MCF 10A (cell line): ENCODE measurements at places on chromosomes 13 and 19.

DNA sequence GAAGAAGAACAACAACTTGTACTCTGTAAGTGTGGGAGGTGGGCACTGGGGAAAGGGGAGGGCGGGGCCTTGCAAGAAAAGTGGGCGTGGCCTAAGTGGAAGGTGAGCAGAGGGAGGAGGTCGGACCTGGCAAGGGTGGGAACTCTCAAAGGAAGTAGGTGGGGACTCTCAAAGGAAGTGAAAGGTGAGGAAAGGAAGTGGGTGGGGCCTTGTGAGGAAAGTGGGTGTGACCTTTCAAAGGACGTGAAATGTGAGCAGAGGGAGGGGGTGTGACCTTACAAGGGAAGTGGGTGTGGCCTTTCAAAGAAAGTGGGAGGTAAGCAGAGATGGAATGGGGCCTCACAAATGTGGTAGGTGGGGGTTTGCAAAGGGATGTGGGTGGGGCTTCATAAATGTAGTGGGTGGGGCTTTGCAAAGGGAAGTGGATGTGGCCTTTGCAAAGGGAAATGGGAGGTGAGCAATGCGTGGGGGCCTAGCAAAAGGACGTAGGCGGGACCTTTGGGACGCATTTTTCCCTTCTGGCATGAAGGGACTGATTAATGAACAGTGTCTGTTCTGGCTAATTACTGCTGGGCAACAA, 25.9 kb downstream of the ACSBG2 start:
- peak; percentile 92 for DNase-seq

- peak; percentile 42 for DNase-seq
These were observed 4.5 kb upstream of the RAB3A start for GRCh38 chr19:18208098-18208951.

- DNase-seq: no peak
These were observed 664.9 kb downstream of the PCDH9 start for GRCh38 chr13:66565279-66565678.

GRCh38 chr19:31119951-31120690, 229.1 kb downstream of the TSHZ3 start:
- no peak for DNase-seq

- no peak for DNase-seq
These were observed 1.0 kb downstream of the SPPL2B start for GRCh38 chr19:2329501-2329916.

DNA sequence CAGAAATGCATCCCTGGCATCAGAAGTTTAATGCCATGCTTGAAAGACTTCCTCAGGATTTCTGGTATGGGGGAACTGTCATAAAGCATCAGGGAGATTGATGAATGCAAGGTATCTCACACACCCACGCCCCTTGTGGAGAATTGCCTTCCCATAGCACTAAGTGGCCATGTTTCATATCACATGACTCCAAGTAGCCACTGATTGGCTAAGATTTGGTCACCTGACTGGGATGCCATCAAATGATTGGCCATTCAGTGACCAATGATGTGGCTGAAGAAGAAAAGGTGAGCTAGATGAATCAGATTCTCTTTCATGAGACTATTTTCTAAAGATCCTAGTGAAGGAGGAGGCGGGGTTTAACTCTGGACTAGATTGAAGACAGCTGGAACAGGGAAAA, 7.3 kb downstream of the KLK8 start:
- DNase-seq: no peak

- no peak for DNase-seq
These were observed 2.2 kb downstream of the JOSD2 start for GRCh38 chr19:50508843-50509190.

DNA sequence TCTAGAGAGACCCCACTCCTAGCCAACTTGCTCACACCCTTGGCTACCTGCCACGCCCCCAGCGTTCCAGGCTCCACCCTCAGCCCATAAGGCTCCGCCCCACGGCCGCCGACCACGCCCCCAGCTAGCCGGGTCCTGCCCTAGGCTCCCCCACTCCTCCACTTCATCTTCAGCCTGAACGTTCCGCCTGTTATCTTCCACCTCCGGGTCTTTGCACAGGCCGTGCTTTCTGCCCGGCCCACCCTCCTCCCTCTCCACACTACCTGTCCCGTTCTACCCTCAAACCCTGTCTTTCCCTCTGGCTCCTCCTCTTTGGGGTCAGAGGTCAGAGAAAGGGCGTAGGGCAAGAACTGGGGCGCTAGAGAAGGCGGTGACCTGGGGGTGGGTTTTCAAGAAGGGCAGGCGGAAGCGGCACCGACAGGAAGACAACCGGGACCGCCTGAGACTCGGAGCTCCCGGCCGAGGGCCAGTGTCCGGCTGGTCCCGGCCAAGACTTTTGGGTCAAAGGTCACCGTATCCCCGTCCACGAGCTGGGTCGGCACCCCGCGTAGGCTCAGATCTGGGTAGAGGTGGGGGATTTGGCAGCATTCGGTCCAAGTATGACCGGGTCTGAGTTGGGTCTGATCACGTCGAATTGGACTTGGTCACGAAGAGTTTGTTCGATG, 2.2 kb downstream of the PDE4C start:
- DNase-seq: peak; percentile 32

DNA sequence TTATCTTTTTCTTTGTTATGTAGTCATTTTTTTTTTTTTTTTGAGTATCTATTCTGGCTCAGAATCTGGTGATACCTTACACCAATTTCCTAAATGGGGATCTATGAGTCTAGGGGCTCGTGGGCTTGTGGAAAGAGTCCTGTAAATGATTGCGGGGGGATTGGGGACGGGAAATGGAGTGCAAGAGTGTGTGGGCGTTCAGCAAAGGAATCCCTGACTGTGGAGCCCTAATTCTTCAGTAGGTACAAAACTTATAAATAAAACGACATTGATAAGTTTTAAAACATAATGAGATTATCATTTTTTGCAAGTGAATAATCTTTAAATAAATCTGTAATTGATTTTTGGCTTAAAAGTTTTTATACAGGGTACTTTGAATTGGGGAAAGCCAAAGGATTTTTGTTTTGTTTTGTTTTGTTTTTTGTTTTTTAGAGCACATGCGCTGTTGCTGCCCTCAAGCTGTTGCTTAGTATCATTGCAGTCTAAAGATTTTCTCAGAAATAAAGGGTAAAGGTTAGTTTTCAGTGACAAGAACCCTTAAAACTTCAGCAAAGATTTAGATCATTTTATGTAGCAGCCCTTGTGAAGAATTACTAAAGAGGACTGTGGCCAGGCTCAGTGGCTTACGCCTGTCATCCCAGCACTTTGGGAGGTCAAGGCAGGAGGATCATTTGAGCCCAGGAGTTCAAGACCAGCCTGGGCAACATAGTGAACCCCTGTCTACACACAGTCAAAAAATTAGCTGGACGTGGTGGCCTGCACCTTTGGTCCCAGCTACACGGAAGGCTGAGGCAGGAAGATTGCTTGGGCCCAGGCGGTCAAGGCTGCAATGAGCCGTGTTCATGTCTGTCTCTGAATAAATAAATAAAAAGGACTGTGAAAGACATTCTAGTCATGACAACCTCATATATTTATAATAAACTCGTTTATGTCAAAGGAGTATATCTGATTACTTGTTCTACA, 1.7 kb downstream of the ERCC5 start:
- DNase-seq: peak; percentile 51

DNA sequence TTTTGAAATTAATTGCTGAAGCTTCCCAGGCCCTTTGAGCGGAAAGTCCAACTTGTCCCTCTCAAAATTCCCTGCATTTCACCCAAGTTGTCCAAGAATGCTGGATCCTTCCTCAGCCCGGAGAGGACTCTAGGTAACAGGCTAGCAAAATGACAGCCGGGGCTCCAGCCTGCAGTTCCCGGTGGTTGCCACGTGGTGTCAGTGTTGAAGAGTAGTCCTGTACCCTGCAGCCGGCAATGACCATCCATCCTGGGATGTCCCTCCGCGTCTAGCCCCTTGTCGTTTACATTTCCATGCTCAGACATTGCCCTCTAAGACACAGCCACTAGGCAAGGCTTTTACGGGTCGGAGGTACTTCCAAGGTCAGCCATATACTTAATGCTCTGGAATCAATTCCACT, 31.4 kb upstream of the MTIF3 start:
- DNase-seq: peak; percentile 46

GRCh38 chr19:3831601-3832000, 37.2 kb downstream of the ZFR2 start:
- DNase-seq: no peak

- DNase-seq: peak; percentile 61
These were observed 18.8 kb upstream of the EDDM13 start for GRCh38 chr19:56253737-56254136.

DNA sequence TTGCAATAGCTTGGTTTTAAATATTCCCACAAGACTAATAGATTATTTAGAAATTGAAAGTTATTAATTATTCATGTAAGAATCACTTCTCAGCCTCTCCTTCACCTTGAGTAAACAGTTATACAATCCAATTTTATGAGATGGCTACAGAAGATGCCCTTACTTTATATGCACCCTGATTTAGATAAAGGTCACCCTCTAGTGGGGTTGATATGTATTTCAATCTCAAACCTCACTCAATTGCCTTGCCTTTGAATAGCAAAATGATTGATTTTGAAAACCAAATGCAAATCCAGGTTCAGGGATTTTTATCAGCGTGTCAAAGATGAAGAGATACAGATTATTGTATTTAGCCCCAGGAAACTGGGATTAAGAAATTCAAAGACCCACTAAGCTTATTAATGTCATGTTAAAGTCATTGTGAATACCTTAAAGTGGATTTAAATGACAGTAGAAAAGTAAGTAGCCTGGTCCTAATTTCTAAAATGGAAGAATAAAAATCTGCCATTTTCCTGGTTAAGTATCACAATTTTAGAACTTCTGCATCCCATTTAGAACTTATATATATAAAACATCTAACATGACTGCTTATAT, 305.1 kb downstream of the ITGBL1 start:
- peak; percentile 56 for DNase-seq

DNA sequence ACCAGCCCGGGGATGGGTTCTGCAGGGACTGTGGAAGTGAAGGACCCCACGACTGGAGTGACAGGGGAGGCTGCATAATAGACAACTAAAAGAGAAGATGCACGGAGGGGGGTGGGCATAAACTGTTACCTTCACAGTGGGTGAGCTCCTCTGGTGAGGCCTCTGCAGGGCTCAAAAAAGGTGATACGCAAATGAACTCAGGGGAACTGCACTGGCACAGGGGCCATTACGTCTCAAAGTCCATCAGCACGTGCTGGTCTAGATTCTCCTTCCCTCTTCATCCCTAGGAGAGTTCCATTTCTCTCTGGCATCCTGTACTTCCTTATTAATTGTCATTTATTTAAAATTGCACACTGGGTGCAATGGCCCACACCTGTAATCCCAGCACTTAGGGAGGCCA, 8.1 kb upstream of the FFAR2 start:
- no peak for DNase-seq

- no peak for DNase-seq
These were observed 2165.2 kb downstream of the PCDH9 start for GRCh38 chr13:65064967-65065366.

GRCh38 chr13:18944501-18945068, 237.0 kb downstream of the TUBA3C start:
- no peak for DNase-seq

- no peak for DNase-seq
These were observed 583.9 kb upstream of the MIR17HG start for GRCh38 chr13:90763476-90764150.

DNA sequence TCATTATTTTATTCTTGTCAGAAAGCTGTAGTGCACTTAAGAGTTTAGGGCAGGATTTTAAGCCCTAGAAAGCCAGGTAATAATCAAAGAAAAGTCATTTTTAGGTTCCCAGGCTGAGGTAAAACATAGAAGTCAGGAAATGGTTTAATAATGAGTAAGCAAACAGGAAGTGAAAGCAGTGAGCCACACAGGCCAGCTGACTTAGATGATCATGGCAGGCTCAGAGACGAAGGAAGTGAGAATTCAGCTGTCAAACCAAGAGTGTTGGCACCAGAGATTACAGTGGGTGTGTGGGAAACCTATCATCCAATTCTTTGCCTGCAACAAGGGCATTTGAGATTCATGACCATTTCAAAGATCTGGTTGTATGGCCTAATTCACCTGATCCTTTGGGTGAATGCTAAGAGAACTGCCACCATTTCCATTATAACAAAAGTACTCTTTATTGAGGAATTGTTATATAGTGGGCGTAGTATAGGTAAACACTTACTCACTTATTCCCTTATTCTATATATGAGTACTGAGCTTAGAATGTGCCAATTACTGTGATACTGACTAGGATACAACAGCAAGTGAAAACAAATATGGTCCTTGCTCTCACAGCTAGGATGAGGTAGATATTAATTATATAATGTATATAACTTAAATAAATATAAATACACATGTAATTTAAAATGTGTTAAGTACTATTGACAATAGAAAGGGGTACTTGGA, 103.7 kb upstream of the EDNRB start:
- DNase-seq: peak; percentile 41

- no peak for DNase-seq
These were observed 229.8 kb downstream of the KLF5 start for GRCh38 chr13:73288596-73288995.

GRCh38 chr13:64930636-64931035, 2299.5 kb downstream of the PCDH9 start:
- no peak for DNase-seq

DNA sequence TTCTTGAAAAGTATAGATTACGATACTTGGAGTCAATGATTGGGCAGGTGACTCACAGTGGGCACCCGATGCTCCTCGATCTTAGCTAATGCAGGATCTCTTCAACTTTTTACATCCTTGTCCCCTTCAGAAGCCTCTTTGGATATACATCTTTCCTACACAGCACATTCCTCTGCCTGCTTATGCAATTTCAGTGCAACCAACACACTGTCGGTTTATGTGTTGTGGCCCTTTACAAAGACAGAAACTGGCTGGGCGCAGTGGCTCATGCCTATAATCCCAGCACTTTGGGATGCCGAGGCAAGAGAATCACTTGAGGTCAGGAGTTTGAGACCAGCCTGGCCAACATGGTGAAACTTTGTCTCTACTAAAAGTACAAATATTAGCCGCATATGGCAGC, 2.6 kb downstream of the GPR42 start:
- DNase-seq: no peak

DNA sequence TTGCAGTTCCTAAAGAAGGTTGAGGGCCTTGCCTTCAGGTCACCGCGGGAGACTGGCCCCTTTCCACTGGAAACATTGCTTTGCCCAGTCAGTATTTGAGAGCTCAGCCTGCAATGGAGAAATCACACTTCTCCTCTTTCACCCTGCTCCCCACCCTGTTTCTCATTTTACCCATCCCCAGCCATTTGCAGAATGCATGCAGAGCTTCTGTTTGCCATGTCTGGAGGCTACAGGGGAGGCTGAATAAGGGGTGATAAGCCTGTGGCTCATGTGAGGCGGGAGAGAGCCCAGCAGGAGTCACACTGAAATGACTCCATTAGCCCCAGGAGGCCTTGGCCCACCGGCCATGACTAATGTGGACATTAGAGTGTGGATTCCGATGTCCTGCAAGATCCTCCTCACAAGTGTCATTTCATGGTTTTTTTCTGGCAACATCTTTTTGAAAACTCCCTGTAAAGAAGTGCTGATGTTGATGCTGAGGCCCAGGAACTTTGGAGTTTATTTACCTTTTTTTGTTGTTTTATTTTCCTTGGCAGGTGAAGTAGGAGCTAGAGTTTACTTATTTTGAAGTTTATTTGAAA, 6.3 kb downstream of the SPINT2 start:
- peak; percentile 35 for DNase-seq

GRCh38 chr19:49887665-49888509, 8.8 kb downstream of the IL4I1 start:
- no peak for DNase-seq
